Muscle of arm (tissue), 14 donors: ENCODE measurements at places on chromosomes 11 and 22.

DNA sequence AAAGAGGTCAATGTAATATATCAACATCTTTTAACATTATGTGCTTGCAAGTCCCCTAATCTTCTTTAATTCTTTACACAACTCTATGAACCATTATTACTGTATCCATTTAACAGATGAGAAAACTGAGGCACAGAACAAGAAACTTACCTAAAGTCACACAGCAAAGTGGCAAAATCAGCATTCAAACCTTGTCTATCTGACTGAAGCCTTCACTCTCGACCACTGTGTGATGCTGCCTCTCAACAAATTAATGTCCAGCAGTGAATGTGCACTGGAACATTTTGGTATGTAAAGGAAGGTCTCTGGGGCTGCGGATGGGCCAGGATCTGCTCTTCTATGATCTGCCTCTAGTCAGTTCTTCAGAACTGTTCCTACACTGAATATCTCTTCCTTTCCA, 42.1 kb downstream of the PRCP start:
- no peak for DNase-seq

DNA sequence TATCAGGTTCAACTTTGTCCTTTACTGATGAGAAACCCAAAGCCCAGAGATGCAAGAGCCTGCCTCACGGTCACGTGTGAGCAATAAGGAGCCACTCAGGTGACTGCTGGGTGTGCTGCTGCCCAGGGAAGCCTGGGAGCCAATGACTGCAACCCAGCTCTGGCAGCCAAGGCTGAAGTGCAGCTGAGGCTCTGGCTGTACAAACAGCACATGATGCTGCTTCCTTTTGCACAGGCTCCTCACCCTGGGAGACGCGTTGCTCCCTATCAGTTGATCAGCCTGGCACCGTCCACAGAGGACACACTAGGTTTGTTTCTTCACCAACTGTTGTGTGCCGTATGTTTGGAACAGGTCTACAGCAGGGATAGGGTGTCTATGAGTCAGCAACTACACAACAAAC, 168.7 kb downstream of the EFCAB6 start:
- DNase-seq = no peak

DNA sequence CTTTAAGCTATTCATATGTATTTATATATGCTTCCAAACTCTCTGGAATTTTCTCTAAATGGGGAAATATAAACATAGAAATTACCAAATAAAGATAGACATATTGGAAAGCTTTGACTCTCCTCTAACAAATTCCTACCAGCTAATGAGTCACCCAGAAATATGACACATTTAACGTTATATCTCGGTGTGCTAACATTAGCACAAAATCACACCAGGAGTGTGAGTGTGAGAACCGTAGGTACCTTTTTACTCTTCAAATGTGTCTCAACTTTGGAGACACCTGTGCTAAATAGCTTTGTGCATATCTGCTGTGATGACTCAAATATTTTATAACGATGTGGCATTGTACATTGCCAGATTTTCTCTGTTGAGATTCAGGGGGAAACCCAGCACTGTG, 714.4 kb downstream of the METTL15 start:
- no peak for DNase-seq

GRCh38 chr11:46202149-46202548, 75.3 kb upstream of the CREB3L1 start:
- DNase-seq = no peak

- peak; percentile 57 for DNase-seq
These were observed 700 bp upstream of the DEPDC5 start for GRCh38 chr22:31753005-31753633.

- no peak for DNase-seq
These were observed 83.8 kb upstream of the MYOD1 start for GRCh38 chr11:17635551-17635938.

DNA sequence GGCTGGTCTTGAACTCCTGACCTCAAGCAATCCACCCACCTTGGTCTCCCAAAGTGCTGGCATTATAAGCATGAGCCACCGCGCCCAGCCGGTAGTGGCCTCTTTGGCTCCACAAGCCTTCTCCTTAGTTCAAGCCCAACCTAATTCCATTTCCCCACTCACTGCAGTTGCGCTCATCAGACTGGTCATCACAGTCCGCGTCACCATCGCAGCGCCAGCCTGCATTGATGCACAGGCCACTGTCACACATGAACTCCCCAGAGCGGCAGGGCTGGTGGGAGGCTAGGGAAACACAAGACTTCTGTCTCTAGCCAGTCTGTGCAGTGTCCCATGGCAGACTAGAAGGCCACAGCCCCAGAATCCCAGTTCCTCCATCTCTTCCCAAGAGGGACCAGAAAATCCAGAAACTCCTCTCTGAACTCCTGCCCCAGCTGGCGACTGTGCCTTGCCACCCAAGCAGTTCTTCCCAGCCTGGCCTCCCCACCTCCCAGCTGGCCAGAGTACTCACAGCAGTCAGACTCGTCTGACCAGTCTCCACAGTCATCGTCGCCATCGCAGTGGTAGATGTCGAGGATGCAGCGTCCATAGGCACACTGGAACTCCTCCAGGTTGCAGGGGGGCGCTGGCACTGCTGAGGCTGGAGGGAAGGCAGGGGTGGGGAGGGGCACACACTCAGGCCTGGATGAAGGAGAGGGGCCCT, 19.8 kb downstream of the LRP4 start:
- DNase-seq = no peak

DNA sequence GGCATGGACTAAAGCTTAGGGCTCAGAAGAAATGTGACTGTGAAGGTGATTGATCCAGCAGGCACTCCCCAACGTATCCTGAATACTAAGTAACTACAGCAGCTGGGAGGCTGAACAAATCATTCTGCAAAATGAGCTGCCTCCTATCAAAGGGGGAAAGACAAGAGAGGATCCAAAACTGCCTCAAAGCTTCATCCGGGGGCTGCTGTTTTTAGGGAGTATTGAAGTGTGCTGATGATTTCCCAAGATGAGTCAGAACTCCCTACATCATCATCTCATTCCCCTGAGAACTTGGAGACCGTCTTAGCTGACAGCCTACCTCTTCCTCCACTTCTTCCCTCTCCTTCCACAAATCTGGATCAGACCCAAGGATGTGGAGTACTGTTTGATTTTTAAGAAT, 108.4 kb upstream of the GRAMD1B start:
- DNase-seq = no peak

DNA sequence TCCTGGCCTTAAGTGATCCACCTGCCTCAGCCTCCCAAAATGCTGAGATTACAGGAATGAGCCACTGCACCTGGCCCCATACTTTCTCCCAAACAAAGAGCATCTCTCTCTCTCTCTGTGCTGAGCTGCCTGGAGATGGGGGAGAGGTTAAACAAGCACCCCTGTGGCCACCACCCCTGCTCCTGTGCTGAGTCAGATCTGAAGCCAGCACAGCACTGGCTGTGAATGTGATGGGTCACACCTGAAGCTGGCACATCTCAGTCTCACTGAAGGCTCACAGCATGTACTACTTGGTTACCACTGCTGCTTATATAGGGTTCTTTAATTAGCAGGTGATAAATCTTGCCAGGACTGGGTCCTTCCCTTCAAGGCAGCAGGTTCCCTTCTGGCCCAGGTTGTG, 10.8 kb upstream of the WEE1 start:
- DNase-seq = no peak

- no peak for DNase-seq
These were observed 2.9 kb upstream of the FOLR3 start for GRCh38 chr11:72132646-72133045.

DNA sequence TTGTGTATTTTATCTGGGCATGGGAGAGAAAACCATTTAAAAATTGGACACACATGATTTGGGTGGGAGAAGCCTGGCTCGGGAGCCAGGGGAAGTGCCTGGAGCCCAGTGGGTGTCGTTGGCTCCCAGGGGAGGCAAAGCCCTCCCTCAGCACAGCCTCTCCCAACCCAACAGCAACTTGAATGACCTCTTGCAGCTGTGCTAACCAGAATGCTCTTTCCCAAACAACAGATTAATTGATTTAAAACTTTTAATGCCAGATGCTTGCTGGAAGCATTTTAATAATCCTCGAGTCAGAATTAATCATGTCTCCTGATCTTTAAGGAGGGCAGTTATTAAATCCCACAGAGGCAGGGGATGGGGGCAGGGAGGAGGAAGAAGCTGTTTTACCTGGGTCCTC, 401.6 kb downstream of the BUD13 start:
- no peak for DNase-seq

- DNase-seq = no peak
These were observed 77.2 kb downstream of the PISD start for GRCh38 chr22:31584804-31585160.

GRCh38 chr22:44201665-44202064, 20.9 kb downstream of the PARVG start:
- no peak for DNase-seq

DNA sequence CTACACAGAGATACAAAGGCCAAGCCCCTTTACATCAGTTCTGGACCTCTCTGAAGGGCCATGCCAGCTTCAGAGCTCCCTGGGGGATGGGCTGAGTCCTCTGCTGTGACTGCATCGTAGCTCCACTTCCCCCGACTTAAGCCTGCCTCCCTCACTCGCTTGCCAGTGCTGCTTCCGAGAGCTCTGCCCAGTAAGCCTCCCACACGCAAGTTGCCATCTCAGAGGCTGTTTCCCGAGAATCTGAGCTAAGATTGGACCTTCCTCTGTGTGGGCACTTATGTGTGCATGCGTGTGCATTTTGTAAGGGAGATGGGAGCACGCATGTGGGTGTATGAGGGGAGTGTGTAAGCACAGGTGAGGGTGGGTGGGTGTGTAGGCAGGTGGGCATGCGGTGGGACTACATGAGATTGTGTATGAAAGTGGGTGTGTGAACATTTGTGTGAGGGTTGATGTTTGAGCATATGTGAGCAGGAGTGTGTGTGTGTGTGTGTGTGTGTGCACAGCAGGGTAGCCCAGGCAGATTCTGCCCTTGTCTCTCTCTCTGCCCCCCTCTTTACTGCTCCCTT, 163.0 kb upstream of the SYT13 start:
- no peak for DNase-seq
